Jurkat, Clone E6-1 (cell line): ENCODE measurements at places on chromosomes 3 and 15.

DNA sequence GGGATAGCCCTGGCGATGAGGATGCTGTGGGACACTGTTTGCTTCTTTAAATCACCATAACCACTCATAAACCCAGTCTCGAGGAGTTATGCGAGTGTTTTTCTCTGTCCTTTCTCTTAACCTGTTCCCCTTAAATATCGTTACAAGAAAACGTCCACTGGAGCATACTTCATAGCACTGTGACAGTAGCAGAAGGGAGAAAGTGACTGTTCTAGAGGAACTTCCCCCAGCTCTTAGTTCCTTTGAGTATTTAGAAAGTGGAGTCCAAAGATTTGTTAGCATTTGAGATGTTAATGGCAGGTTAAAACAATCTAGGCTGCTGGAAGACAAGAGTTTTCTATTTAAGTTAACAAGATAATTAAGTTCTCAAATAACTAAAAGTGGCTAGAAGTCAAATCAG is 142.0 kb downstream of the GADL1 start:
- DNase-seq = no peak

DNA sequence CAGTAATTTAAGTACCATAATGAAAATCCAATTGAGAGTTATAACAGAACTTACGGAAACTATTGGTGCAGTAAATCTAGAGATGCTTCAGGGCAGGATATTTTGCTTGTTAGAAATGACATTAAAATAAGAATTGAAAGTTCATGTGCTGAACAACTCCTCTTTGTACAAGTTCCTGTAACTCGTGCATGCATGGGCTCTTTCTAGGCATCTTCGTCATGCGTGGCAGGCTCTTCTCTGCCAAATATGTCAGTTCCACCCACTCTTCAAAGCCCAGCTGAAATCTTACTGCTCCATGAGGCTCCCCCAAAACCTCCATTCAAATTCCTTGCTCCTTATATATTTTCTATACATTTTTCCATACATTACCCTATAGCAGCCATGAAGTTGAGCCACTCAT is 48.7 kb downstream of the FBN1 start:
- DNase-seq = no peak

DNA sequence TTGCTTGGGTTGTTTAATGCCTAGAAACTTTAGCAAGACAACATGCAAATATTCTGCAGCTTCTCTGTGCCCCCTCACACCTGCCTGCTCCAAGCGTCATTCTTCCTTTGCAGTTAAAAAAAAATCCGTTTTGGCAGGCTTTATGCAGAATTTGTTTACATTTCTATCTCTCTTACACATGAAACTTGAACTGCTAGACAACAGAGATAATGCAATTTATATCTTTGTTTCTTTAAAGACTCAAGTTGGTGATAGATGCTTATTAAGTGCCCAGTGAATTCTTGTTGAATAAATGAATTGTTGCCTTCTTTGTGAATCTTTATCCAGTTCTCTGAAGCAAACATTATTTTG is 53.2 kb downstream of the CHST2 start:
- DNase-seq = no peak

DNA sequence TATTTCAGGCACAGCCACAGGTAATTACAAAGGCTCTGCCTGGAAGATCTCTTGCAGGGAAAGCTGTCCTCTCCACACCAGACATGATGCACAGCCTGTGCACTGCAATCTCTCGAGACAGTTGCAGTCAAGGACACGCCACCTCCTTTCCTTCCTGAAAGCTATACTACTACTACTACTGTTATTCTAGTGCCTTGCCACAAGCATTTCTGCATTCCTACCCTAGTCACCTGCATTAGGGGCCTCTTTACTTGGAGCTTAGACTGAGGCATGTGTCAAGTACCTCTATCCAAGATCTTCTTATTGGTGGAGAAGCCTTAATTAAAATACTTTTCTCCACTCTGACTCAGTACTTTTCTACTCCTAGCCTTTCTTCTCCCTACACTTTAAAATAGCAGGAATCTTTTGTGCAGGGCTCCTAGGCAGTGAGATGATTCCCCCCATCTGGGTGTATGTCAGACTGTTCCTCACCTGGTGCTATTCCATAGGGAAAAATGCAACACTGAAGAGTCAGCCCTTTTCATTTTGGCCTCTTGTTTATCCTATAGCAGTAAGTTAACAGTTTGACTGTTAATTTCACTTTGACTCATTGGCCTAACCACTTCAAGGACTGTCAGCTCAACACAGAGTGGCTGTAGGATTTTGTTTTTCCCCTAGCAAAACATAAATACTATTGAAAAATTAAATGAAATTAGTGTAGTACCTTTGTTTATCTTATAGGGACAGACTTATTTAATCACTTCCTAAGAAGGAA is 78.9 kb downstream of the ESYT3 start:
- DNase-seq = peak; percentile 19

GRCh38 chr3:40613306-40613705 is 88.5 kb downstream of the ZNF621 start:
- no peak for DNase-seq

- DNase-seq = no peak
These were observed 156.9 kb downstream of the ATP8B4 start for GRCh38 chr15:49962044-49962602.

DNA sequence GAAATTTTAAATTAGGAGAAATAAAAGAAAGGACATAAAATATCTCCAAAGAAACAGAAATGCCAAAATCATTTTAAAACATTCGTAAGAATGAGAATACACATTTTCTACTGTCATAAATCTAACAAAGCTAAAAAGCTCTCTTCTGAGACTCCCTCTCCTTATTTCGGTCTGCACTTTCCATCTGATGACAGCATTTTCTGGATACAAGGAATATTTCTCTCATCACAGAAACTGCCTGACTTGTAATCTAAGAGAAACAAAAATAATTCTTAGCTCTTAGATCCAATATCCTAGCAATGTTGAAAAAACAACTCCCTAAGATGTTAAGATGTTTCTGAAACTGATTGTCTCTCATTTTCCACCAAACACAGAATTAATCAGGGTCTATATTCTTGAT is 93.5 kb downstream of the PEAK1 start:
- DNase-seq = no peak

GRCh38 chr3:186670155-186670554 is 4.3 kb downstream of the HRG start:
- DNase-seq = no peak
